H7 (cell line): ENCODE measurements at places on chromosomes 3 and 15.

GRCh38 chr15:77181305-77182074, 110.6 kb upstream of the TSPAN3 start:
- no peak for DNase-seq

DNA sequence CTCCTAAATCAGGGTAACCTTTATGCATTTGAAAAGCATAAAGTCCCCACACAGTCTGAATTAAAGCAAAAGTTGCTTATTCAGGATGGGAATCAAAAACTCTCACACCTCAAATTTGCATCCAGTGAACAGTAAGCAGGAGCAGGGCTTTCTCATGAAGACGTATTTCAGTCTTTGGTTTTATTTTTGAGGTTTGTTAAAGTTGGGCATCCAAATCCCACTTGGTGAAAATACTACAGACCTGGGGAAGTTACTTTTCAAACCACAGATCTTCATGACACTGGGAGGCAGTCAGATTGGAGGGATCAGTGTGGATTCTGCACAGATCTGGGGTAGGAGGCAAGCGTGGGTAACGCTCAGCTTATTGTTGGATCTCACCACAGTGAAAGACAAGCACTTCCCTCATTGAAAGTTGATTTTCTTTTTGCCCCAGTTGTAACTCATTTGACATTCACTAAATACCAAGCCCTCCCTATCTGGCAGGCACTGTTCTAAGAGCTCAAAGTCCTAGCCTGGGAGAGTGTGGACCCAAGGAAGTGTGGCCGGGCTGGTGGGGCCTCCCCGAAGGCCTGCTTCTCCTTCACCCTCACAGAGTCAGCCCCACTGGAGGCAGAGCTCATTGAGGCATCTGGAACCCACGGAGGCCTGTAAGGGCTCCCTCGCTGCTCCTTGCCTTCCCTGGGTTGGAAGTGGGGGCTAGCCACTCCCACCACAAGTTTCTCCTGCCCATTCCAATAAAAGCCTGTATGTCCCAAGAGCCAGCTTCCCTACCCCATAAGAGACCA, 783 bp upstream of the ISG20 start:
- DNase-seq = no peak

GRCh38 chr15:70483513-70483912, 279.8 kb downstream of the UACA start:
- DNase-seq = no peak

DNA sequence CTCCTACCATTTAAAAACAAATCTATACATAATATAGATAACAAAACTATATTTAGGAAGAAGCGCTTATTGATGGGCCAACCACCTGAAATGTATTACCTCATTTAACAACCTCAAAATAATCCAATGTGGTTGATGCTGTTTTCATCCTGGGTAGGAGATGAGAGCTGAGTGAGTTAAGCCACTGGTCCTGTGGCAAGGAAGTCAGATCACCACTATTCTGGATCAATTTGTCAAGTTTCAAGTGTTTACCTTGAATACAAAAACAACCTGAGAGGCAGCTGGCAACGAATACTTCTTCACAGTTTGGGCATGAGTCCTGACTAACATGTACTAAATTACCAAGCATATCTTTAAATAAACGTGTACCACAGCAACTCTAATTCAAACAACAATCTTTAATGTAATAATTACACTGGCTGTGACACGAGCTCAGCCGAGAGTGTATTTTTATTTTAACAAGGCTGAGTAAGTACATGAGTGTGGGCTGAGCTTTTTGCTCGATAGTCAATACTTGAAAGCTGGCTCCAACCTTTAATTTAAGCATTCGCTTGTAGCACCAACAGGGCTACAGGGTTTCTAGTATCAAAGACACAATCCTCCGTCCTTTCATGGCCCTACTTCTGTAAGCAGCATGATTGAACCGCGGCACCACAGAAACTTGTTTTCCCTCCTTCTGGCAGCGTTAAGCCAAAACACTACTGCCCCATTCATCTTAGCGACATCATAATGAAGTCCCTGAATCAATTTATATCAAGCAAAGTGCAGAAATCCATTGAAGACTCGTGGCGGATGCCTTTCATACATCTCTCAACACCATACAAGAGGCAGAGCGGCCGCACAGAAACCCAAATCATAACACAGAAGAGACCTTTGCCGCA, 93.8 kb upstream of the ICE2 start:
- DNase-seq = no peak

GRCh38 chr3:39937874-39938273, 128.5 kb downstream of the MYRIP start:
- DNase-seq = no peak
